ENCODE measurements at places on chromosomes 13 and 19.

DNA sequence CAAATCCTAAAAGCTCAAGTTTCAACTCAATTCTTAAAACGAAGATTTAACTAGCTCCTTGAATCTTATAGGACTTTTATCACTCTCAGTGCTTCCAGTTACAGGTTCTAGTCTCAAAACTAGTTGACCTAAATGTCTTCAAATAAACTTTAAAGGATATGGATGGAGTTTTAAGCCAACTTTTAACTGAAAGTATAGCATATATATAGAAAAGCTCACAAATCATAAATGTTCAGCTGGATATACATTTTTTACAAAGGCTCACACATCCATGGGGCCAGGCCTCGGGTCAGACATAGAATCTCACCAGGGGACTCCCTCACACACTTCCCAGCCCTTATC is 47.1 kb upstream of the ARHGEF7 start:
- no peak for DNase-seq

DNA sequence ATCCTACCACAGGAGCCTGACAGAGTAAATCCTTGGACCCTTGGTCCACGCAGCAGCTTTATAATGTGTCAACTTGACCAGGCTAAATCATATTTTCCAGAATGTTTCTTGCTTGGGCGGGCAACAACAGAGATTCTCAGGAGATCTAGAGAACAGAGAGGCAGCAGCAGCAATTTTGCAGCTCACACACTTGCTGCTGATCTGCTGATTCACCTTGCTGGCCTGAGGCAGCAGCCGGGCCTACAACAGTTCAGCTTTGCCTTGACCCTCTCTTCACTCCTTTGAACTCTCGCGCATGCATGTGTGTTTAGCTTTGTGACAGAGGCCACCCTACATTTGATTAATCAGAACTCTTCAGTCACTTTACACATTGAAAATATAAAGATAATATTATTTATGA is 159.3 kb downstream of the UGGT2 start:
- no peak for DNase-seq

DNA sequence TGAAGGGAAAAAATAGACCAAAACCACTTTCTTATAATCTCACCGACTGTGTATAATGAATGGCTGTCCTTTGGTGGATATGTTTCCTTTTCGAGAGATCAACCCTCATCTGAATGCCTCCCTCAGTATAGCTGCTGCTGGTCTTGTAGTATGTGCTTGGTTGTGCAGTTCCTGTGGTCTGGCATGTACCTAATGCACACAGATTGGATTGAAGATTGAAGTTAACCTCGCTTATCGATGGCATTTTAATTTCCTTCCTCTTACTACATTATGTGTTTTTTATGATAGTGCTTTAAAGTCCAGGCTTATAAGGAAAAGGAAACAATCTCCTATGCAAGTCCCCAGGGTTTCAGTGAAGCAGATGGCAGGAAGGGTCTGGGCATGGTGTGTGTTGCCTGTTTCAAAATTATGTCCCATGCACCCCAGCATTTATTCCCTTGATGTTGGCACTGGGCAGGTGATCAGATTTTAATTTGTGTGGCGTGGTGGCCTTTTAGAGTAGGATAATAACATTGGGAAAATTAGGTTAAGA is 334.1 kb downstream of the SHISA2 start:
- no peak for DNase-seq

DNA sequence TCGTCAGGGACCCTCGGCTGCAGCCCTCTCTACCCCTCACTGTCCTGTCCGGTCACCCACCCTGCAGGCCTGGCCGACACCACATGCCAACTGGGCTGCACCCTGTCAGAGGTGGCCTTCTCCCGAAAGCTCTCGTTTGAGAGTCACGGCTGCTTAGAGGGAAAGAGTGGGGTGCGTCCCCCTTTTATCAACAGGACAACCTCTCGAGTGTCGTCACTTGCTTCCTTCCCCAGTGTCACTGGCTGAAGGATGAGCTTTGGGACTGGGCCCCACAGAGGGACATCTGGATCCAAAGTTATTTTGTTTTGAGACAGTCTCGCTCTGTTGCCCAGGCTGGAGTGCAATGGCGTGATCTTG is 28.5 kb downstream of the MAP2K2 start:
- DNase-seq = no peak

DNA sequence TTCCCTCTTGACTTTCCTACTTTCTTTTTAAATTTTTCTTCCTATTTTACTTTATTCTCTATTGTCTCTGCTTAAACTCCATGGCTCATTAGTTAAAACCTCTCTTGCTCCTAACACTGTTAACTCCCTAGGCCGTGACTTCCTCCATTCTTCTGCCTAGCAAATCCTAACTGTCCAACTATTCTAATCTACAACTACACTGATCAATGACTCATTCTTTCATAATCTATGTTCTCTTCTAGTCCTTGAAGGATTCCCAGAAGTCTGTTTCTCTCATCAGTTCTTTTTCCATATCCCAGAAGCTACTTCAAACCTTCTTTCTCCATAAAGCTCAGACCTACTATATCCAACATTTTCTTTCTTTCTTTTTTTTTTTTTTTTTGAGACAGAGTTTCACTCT is 66.9 kb downstream of the MICU2 start:
- no peak for DNase-seq

- no peak for DNase-seq
These were observed 64.3 kb downstream of the ZNF66 start for GRCh38 chr19:20840371-20840770.

GRCh38 chr13:93637852-93638251 is 411.2 kb downstream of the GPC6 start:
- no peak for DNase-seq

- DNase-seq = no peak
These were observed 4.3 kb upstream of the LENG8 start for GRCh38 chr19:54444737-54445136.

DNA sequence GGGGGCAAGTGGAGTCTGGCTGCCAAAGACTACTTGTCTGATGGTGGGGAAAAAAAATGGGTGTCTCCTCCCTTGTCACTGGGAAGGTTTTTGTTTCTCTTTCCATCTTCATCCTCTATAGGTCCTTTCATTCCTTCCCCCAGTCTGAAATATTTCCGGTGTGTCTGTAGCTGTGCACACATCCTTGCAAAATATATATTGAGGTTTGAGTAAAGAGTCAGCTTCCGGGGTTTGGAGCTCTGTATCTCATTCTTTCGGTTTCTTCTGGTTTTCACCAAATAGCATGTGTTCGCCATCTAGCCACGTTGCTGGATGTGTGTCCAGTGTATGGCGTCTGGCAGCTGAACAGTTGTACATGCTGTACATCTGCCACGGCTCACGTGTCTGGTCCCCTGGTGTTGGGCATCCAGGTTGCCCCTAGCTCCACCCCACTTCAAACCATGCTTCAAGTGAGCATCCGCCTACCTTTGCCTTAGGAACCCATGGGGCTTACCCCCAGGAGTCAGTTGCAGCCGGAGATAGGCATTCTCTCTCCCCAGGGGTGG is 142.2 kb downstream of the SIPA1L3 start:
- DNase-seq = peak; percentile 79

DNA sequence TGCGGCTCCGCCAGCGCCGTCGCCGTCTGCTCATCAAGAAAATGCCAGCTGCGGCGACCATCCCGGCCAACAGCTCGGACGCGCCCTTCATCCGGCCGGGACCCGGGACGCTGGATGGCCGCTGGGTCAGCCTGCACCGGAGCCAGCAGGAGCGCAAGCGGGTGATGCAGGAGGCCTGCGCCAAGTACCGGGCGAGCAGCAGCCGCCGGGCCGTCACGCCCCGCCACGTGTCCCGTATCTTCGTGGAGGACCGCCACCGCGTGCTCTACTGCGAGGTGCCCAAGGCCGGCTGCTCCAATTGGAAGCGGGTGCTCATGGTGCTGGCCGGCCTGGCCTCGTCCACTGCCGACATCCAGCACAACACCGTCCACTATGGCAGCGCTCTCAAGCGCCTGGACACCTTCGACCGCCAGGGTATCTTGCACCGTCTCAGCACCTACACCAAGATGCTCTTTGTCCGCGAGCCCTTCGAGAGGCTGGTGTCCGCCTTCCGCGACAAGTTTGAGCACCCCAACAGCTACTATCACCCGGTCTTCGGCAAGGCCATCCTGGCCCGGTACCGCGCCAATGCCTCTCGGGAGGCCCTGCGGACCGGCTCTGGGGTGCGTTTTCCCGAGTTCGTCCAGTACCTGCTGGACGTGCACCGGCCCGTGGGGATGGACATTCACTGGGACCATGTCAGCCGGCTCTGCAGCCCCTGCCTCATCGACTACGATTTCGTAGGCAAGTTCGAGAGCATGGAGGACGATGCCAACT is 24.4 kb upstream of the KCTD15 start:
- DNase-seq = no peak

- DNase-seq = no peak
These were observed 27.3 kb downstream of the ALOX5AP start for GRCh38 chr13:30762643-30763042.

DNA sequence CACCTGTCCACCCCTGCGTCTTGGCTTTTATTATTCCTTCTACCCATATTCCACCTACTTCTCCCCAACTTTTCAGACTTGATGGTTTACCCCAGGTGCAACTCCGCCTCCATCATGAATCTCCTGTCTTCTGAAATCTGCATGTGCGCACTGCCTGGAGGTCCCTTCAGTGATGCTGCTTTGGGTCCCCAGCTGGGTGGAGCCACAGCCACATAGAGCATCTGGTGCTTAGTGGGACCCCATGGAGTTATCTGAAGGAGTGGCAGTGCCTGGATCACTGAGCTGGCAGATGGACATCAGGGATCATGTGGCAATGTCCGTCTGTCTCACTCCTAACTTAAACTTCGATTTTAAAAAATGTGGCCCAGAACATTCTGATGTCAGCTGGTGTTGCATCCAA is 13.5 kb downstream of the ZNF536 start:
- no peak for DNase-seq

GRCh38 chr13:27004866-27005265 is 166.7 kb downstream of the USP12 start:
- no peak for DNase-seq

GRCh38 chr13:80707000-80707983 is 366.4 kb upstream of the SPRY2 start:
- no peak for DNase-seq

- DNase-seq = peak; percentile 16
These were observed 12.1 kb upstream of the DACH1 start for GRCh38 chr13:71879129-71879535.

- DNase-seq = no peak
These were observed 15.5 kb upstream of the SIGLEC11 start for GRCh38 chr19:49976496-49976895.

DNA sequence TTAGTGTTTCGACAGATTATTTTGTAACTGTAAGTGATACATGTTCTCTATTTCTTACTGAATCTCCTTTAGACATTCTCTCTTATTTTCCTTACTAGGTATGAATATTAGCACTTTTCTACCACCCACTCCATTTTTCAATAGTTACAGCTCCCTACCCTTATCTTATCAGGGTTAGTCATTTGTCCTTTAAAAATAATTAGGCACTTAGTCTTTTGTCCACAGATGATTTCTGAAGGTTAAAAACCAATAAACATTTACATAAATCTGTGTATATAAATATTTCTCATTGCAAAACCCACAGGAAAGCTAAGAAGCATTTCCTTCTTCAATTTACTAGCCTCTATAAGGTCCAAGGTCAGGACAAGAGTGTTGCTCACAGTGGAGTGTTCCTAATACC is 624.1 kb upstream of the MIR17HG start:
- no peak for DNase-seq

DNA sequence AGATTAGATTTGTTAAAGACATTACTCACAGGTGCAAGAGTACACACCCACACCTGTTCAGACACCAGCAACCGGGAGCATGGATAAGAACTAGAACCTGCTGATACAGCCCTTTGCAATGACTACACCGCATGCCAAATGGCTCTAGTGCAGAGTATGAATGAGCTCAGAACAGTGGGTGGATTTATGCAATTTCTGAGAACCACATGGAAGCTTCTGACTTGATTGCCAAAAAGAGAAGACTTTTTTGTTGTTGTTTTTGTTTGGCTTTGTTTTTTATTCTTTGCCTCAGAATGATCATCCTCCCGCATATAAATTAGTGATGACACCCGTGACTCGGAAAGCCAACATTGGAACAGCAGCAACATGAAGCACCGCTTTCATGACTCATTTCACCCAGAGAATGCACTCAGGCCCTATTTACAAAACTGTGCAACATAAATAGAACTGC is 77.4 kb upstream of the LRCH1 start:
- no peak for DNase-seq

DNA sequence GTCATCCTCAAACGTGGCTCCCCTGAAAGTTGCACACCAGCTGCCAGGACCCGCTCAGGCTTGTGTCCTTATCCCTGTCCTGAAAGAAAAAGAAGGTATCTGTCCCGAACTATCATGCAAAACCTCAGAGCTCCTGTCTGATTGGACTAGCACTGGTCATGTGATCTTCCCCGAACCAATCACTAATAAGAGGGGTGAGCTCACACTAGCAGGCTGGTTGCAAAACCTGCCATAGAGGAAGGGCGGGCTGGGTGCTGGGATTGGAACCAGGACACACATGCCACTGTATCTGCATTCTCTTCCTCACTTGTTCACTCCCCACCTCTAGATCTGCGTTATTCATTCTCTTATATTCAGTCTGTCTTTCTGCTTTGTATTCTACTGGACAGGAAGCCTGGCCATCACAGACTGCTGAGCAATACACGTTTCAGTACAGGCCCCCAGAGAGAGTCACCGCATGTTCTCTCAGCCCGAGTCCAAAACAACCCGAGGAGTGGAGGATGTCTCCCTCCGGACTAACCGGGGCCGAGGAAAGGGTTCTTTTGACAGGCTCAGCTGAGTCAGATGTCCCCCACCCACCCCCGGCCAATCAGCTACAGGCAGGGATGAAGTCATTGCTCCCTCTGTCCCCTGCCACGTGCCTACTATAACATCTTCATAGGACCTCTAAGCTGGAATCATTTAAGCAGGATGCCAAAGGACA is 97.7 kb downstream of the SIPA1L3 start:
- peak; percentile 34 for DNase-seq

GRCh38 chr19:3285647-3286176 is 61.3 kb downstream of the CELF5 start:
- peak; percentile 58 for DNase-seq

DNA sequence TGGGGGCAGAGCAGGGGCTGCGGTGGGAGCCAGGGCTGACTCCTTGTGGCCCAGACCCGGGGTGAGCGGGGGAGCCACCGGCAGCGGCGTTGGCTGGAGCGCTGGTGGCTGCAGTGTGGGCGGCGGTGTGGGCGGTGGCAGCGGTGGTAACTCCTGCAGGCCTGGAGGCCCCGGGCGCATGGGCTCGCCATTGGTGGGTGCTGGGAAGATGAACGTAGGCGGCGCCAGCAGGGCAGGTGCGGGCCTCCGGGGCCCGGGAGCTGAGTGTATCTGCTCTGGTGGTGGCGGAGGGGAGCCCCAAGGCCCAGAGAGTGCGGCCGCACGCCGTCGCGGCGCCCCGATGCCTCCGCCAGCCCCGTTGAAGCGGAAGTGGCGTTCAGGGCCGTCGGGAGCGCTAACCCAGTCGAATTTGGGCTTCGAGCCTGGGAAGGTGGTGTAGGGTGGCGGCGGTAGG is 2.0 kb downstream of the GGN start:
- DNase-seq = no peak

GRCh38 chr19:979318-979741 is 4.8 kb upstream of the WDR18 start:
- no peak for DNase-seq

All from CD4-positive, alpha-beta T cell treated with Interleukin-10 for 1 hour (primary cell).